ENCODE measurements at places on chromosomes 12 and 14.

- DNase-seq, result no peak
Measured at GRCh38 chr12:16756833-16757555, 151.0 kb upstream of the LMO3 start.

DNA sequence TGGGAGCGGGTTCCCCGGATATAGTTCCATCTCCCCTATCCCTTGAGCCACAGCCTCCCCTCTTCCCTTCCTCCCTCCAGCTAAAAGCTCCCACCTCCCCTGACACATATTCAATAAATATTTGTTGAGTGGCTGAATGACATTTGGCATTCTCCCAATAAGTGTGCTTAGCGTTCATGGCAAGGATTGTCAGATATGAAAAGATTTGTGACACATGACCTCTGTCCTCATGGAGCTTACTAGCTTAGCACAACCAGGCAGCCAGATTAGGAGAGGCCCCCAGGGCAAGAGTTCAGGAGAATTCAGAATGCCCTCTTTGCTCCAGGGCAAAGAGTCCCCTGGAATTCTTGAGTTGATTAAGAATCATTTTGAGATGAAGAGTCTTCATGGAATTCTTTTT, 22.5 kb upstream of the SLC6A12 start:
- DNase-seq, result no peak

GRCh38 chr12:21528953-21529352, 2.9 kb downstream of the SPX start:
- DNase-seq, result no peak

- no peak for DNase-seq
Measured at GRCh38 chr14:61108496-61109141, 127.6 kb downstream of the SLC38A6 start.

DNA sequence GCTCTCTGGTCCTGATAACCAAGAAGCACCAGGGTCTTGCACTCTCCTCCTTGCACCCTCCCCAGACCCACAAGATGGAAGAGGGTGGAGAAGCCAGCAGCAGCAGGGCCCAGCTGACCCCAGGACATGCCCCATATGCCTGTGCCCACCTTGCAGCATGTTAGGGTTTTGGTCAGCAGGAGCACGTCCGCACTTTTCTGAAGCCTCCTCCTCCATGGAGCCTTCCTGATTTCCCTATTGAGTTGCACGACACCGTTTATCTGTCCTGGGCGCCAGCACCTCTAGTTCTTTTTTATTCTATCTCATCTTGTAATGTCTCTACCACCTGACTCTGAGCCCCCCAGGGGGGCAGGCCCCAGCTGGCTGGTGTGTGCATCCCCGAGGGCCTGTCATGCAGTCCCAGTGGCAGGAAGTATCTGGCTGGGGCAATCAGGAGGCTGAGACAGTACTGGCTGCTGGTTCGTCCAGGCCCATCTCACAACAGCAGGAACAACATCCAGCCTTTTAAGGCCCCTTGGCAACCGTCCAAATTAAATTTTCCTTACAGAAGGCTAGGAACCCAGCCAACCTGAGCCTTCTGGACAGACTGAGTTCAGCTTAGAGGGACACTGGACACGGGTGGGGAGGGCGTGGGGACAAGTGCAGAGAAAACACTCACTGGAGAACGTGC, 39.6 kb downstream of the CCDC85C start:
- no peak for DNase-seq

DNA sequence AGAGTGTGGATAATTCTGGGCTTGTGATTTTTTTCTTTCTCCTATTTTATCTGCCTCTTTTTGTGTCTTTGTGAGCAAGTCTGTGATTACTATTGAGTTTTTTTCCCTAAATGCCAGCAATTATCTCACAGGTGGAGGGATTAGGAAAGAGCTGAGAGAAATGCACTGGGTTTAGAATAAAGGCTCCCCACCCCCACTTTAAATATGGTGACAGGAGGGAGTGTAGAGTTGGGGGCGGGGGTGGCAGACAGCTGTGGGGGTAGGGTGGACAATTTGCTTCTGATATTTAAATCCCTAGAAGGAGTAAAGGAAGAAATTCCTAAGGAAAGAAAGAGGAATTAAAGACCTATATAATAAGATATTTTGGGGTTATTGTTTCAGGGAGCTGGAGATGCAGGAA, 145.9 kb downstream of the NRXN3 start:
- DNase-seq, result no peak
